Brain pericyte (primary cell): ENCODE measurements at places on chromosomes 2 and 18.

GRCh38 chr2:143611336-143611735, 482.1 kb downstream of the ARHGAP15 start:
- DNase-seq: no peak

- DNase-seq: no peak
Measured at GRCh38 chr18:36547544-36547943, 250.0 kb downstream of the FHOD3 start.

GRCh38 chr2:112483042-112483473, 1.1 kb downstream of the TTL start:
- DNase-seq: no peak

- DNase-seq: no peak
Measured at GRCh38 chr2:24915175-24915574, 4.9 kb downstream of the ADCY3 start.

- DNase-seq: no peak
Measured at GRCh38 chr2:127066942-127067341, 40.0 kb downstream of the BIN1 start.

DNA sequence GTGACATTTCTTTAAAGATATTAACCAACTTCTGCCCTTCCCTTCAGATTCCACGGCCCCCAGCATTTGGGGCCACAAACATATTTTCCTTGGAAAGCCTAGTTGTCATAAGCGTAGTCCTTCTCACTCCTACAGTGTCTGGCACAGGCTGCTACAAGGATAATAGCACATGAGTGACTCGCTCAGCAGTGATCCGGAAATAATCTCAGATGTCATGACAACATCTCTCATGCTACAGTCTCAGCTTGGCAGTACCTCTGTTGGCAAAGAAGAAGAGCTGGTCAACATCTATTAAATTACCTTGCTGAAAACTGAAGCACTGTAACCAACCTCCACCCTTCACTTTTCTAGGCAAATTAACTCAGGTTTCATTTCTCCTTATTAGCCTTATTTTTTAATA, 351.7 kb downstream of the RAD51AP2 start:
- DNase-seq: no peak

DNA sequence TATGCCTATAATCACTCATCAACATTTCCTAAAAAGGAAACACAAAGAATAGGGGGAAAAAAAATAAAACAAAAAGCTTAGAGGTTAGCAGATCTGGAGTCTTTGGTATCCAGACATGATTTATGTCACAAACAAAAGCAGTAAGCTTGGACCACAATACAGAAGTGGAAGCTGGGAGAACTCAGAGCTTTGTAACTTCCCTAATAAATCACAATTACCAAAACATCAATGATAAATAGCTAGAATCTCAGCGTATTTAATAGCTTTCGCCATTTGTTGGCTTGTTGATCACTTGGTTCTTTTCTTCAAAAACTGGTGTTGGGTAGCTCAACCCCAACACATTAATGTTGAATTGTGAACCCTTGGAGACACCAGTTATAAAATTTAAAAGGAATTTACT, 392.5 kb downstream of the IRS1 start:
- no peak for DNase-seq

DNA sequence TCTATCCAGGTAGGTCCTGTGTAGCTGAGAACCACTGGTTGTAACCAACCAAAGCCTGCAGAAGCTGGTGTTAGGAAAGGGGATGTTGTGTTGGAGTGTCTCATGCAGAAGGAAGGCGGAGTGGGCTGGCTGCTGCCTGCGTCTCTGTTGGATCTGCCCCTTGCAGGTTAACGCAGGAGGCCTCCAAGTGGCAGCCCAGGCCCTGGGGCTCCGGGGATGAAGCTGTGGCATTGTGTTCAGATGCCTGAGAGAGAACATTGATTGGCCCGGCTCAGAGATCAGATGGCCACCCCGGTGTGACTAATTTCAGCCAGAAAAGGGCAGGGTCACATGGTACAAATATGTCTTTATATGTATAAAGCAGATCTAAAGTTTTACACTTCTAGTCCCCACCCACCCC, 216.0 kb downstream of the GLI2 start:
- DNase-seq: no peak

GRCh38 chr2:46852124-46852523, 63.5 kb downstream of the MCFD2 start:
- no peak for DNase-seq

GRCh38 chr2:242060212-242060835, 190.8 kb downstream of the RTP5 start:
- no peak for DNase-seq

DNA sequence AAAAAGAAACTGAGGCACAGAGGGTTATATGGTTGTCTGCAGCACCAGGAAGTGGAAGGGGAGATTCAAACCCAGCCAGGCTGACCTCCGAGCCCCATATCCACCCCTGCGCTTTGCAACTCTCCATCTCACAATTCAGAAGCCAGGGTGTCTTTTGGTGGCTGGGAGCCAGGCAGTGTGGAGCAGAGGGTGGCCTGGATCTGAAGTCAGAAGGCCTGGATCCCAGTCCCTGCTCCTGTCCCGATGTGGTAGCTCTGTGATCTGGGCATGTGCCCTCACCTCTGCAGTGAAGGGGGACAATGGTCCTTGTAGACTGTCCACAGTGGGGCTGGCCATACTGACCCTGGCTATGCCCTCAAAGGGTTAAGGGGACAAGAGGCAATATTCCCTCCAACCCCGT, 57.0 kb downstream of the CIB4 start:
- DNase-seq: no peak

DNA sequence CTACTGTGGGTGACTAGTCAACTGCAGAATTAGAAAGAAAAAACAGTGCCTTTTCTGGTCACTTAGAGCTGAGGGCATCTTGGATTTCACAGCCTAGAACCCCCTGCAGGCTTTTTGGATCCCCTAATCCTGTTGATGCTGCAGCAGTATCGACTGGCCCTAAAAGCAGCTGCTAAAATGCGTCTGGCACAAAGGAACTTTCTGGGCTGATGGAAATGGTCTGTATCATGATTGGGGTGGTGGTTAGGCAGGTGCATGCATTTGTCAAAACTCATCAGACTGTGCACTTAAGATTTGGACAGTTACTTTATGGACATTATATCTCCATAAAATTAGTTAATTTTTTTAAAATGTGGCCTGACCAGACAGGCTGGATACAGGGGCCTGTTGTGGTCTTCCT, 149.8 kb downstream of the KLHL29 start:
- no peak for DNase-seq

GRCh38 chr2:145777914-145778313, 1258.0 kb upstream of the ZEB2 start:
- DNase-seq: no peak

- DNase-seq: no peak
Measured at GRCh38 chr2:227671170-227671905, 4.7 kb downstream of the SCYGR5 start.

GRCh38 chr2:221975151-221975550, 323.6 kb downstream of the PAX3 start:
- DNase-seq: no peak

GRCh38 chr2:140491876-140492275, 1638.9 kb downstream of the LRP1B start:
- no peak for DNase-seq

- no peak for DNase-seq
Measured at GRCh38 chr18:65725251-65726050, 25.4 kb upstream of the CDH7 start.

GRCh38 chr2:10132043-10132575, 9.6 kb downstream of the RRM2 start:
- DNase-seq: no peak

DNA sequence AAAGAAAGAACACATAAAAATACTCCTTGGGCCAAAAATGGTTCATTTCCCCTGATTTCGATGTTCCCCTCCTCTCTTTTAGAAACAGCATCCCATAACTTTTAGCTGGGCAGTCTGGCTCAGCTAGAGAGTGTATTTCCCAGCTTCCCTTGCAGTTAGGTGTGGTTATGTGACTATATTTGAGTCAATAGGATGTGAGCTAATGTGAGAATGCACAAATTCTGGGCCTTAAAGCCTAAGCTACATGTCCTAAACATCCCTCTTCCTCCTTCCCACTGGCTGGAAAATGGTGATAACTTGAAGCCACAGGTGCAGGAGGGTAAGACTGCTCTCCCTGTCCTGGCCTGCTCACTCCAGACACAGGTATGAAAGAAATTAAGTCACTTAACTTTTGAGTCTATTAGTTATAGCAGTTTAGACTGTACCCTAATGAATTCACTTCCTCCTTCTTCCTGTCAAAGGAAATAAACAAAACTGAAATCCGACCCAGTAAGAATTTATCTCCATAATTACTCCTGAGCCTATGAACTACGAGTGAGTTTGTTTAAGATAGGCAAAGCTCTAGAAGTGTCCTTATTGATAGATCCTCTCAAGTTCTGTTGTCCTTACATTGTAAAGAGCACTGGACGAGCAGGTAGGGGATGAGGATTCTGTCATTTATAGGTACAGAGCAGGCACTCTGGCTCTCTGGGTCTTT, 177.6 kb downstream of the MTX2 start:
- no peak for DNase-seq

DNA sequence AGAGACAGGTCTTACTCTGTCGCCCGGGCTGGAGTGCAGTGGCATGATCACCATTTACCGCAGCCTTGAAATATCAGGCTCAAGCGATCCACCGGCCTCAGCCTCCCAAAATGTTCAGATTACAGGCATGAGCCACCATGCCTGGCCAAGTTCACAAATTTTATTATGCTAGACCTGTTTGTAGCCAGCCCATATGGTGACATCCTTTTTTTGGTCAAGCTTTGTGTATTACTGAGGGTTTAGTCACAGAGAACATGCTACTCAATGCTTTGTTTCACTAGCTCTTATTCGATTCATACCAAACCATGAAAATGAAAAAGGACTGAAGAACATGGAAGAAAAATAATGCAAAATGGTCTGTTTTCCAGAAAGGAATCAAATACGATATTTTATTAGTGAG, 41.4 kb downstream of the DGKD start:
- DNase-seq: no peak

- no peak for DNase-seq
Measured at GRCh38 chr2:216583147-216583546, 50.1 kb upstream of the IGFBP2 start.

DNA sequence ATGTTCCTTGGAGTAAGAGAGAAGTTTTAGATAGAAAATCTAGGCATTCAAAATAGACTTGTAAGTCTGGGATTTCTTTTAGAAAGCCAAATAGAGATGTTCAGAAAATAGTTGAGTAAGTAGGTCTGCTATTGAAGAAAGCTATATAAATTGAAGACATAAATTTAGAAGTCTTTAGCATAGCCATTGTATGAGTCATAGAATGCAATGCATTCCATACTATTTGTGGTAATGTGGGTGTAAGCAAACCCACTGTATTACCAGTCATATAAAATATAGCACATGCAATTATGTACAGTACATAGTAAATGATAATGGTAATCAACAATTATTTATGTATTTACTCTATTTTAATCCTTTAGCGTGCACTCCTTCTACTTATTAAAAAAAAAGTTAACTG, 14.1 kb downstream of the MC4R start:
- no peak for DNase-seq

- DNase-seq: no peak
Measured at GRCh38 chr2:102792568-102793208, 30.9 kb downstream of the TMEM182 start.

- no peak for DNase-seq
Measured at GRCh38 chr2:28902584-28902983, 8.1 kb downstream of the WDR43 start.

DNA sequence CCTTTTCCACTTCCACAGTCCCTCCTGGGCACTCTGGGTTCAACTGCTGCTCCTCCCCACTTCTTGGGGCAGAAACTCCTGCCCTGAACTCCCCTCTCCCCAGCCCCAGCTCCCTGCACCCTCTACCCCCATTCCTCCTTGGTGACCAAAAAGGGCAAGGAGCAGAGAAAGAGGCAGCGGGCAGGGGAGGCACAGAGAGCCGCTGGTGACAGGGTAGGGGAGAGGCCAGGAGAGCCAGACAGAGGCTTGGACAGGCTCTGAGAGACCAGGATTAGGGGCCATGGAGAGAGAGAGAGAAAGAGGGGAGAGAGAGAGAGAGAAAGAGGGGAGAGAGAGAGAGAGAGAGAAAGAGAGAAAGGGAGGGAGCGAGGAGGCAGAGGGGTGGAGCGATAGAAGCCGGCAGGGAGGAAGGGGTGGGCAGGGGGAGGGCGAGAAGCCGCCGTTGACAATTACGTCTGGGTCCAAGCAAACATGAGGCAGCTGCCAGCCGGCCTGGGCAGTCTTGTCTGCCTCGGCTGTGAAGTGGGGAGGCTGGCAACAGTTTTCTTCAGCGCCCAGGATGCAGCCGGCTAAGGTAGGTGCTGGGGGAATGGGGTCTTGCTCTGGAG, at the start of gene KCNIP3:
TSS of gene KCNIP3 (plus strand) at position 468 of the 608 bp plus-strand sequence. CDS start at position 560, 92 bp downstream.
- no peak for DNase-seq

GRCh38 chr18:46418663-46419260, 238.3 kb downstream of the LOXHD1 start:
- DNase-seq: no peak

DNA sequence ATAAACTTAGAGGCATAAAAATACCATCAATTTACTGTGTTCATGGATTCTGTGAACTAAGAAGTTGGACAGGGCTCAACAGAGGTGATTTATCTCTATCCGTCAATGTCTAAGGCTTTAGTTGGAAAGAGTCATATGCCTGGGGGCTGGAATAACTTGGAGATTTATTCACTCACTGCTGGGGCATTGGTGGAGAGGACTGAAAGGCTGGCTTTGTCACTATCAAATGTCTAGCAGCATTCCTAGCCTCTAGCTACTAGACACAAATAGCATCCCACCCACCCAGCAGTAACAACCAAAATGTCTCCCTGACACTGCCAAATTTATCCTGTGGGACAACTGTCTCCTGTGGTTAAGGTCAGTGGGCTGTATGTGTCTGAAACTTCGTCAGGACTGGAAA, 71.0 kb downstream of the EVA1A start:
- DNase-seq: no peak

DNA sequence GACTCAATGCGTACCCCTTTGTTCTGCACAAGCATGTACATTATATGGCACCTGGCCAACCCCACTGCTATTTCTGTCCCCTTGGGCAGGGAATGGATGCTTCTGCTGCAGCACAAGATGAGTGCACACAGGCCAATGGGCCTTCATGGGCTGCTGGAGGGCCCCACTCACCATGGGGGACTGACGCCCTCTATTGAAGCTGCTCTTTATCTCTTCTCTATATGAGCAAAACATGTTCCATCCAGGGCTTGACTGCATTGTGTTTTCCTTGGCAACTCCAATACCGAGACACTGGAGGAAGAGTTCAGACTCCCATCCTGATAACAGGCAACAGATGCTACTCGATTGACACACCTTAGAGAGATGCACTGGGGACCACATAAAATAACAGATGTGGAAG, 251.6 kb upstream of the NCKAP5 start:
- DNase-seq: no peak
